Neural crest cell (in vitro differentiated cells): ENCODE measurements at places on chromosomes 6 and 20.

DNA sequence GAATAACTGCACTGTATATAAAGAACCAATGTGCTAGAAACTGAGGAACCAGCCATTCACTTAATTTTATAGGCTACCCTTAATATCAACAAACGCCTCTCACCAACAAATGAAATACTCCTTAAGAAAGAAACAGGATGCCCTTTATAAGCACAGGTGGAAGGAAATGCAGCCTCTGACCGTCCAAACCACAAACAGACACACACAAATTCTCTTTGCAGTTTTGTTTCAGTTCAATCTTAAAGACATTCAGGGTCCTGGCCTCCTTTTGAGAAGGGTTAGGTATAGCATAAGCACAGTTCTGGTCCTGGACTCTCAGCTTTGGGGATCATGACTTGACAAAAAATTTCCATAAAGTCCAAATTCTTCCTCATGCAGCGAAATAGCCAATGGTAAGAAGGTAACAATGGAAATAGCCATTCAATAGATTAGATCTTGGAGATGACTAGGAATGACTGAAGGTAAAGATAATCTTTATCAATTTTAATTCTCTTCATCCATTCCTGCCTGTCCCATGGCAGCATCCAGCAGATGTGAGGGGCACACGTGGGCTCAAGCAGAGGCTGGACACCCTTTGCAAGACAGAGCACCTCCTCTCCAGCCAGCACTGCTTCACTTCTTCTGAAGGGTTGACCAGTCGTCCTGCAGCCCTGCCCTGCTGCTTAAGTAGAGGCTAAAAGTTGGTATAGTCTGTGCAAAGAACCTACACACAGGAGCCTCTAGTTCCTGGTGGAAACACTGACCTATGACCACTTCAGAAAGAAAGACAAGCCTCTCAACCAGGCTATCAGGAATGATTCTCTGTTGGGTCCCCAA, 123.9 kb downstream of the CD83 start:
- no peak for DNase-seq

GRCh38 chr20:57620274-57620990, at the start of gene ZBP1:
Gene ZBP1 (minus strand): TSS chr20:57620426. CDS start chr20:57620295, 131 bp downstream.
- no peak for DNase-seq

DNA sequence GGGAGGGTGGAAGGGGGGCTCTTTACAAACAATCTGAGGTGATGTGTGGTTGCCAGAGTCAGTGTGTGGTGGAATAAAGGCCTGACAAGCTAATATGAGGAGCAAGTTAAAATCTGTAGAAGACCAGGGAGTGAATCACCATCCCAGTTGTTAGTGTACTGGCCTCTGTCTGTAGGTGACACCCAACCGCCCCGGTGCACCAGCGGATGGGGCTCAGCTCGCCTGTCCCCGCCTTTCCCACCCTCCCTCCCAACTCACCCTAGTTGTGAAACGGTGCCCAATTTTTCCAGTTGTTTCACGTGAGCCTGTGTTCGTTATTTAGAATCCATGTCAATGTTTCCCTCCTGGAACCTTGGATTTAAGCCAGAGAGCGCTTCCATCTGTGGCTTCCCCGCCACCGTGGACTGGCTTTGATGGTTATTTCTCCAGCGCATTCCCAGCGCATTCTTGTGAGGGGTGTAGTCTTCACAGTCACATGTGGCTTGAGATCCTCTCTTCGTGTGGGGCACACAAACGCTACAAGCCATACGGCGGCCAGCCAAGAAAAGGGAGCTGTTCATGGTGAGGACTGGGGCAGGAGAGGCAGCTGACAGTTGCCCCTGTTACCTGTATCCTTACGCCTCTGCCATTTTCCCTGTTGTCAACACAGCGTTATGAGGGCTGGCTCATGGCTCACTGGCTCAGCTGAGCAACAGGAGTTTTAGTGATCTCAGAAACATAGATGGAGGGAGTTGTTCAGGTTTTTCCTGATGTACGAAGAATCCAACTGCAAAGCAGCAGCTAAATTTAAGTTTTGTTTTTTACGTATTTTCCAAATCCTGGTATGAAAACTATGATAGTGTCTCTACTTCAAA, 137.6 kb downstream of the ZDHHC14 start:
- DNase-seq = no peak

- no peak for DNase-seq
These were observed 69.2 kb upstream of the PTGIS start for GRCh38 chr20:49637046-49637637.

- no peak for DNase-seq
These were observed 32.6 kb upstream of the BTN3A2 start for GRCh38 chr6:26332408-26332807.

DNA sequence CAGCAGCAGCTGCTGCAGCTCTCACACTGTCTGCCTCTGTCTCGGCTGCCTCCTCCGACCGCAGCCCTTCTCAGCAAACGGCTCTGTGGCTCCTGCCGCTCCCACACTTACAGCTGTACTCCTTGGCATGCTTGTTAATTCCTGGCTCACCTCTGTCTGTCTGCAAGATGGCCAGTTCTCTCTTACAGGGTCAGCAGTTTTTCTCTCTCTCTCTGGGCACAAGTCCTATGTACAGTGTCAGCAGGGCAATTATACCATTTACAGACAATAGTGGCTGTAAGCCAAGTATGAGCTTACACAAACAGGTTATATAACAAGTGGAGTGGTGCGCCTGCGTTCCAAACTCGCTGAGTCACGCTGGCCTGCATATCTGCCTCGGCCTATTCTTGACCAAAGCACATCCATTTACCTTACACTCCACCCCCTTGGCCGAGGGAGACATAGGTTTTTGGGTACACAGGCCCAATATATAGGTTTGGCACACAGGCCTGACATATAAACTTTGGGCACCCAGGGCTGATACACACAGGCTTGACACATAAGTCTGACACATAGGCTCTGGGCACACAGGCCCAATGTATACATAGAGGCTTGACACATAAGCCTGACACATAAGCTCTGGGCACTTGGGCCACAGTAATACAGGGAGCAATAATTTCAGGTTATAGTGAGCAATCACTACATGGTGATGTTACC, 4.4 kb downstream of the ZKSCAN3 start:
- no peak for DNase-seq

GRCh38 chr6:165826487-165827189, 163.6 kb upstream of the PDE10A start:
- no peak for DNase-seq

GRCh38 chr20:760751-761417, 7.4 kb downstream of the SLC52A3 start:
- DNase-seq = peak; percentile 51

- no peak for DNase-seq
These were observed 239.2 kb upstream of the TAB2 start for GRCh38 chr6:149078211-149078782.

DNA sequence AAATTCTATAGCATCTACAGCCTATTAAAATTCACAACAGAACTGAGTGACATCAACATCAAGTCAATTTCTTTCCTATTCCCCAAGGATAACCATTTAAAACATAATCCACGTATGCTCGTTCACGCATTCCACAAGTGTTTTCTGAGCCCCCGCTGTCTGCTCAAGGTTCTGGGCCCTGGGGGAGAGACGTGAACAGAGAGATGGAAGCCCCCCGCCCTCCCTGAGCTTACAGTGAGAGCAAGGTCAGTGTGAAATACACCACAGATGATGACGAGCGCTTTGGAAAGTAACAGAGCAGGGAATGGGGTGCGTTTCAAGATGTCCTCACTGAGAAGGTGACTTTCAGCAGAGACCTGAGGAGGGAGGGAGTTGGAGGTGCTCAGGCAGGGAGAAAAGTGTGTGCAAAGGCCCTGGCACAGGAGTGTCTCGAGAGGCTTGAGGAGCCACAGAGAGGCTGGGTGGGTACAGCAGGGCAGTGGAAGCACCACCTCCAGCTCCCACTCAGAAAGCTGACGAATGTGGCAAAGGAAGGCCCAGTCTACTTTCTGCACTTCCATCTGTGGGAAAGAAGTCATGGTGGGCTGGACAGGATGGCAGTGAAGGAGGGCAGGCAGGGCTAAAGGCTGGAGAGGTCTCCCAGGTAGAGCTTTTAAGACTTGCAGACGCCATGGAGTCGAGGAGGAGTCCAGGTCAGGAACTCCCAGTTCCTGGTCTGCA, 88.3 kb downstream of the DLL1 start:
- no peak for DNase-seq

DNA sequence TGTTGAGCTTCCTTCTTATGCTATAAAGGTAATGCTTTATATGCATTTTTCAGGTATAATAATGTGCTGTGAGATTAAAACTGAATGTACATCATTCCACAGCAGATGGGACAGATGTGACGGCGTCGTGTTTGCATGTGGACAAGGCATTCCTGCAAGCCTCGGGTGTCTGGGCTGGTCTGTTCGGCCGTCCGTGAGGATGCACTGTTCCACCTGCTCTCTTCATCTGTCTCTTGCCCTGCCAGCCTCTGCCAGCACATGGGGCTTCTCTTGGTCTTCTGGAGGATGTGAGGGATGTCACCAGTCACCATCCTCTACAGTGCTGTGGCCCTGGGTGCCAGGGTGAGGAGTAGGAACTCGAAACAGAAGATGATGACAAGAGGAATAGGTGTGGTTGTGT, 223.2 kb downstream of the ERMARD start:
- no peak for DNase-seq

GRCh38 chr6:116461932-116462885, 1.0 kb downstream of the CALHM6 start:
- peak; percentile 42 for DNase-seq

DNA sequence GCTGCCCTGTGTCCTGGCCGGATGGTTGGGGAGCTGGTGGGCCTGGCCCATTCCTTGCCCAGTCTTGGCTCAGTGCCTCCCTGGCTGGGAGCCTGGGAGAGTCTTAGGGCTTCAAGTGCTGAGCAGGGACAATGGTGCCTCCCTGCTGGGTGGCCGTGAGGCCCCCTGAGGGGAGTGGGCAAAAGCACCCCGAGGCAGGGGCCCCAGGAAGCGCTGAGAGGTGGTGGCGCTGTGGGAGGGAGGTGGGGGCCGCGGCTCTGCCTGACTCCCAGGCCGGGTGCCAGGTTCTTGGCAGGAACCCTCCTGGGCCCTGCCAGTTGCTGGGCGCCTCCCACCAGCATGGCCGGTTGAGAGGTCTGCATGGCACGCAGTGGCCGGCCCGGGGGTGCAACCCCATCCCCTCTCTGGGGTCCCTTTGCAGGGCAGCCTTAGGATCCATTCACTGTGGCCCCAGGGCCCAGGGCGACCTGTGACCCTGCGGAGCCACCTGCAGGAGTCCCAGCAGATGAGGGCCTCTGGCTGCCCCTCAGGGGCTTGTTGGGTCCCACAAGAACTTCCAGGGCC, 9.2 kb upstream of the RPS21 start:
- no peak for DNase-seq

GRCh38 chr6:129181001-129181400, 298.1 kb downstream of the LAMA2 start:
- no peak for DNase-seq

DNA sequence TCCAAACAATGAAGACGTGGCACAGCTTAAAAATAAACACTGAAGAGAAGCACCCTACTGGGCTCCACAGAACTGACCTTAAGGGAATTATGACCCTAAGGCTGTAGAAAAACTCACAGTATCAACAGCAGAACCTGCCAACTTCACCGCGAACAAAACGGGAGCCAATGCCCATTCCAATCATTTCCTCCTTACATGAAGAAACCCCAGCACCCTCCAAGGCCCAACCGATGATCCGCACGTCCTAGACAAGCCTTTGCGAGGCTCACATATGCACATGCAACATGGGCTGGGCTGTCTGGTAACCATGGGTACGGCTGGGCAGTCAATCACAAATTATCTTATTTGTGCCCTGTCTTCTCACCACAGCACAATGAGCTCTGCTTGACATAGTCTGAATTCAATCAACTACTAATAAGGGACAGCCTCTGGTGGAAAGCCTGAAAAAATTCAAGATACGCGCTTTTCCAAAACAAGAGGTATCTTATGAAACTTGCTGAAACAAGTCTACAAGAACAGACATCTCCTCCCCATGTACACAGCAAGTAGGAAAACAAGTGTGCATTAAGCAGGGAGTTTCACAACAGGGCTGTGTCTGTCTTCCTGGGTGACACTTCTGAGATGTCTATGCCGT, 1.7 kb downstream of the DIDO1 start:
- DNase-seq = no peak

GRCh38 chr6:47209632-47210031, 100.1 kb downstream of the TNFRSF21 start:
- DNase-seq = no peak

DNA sequence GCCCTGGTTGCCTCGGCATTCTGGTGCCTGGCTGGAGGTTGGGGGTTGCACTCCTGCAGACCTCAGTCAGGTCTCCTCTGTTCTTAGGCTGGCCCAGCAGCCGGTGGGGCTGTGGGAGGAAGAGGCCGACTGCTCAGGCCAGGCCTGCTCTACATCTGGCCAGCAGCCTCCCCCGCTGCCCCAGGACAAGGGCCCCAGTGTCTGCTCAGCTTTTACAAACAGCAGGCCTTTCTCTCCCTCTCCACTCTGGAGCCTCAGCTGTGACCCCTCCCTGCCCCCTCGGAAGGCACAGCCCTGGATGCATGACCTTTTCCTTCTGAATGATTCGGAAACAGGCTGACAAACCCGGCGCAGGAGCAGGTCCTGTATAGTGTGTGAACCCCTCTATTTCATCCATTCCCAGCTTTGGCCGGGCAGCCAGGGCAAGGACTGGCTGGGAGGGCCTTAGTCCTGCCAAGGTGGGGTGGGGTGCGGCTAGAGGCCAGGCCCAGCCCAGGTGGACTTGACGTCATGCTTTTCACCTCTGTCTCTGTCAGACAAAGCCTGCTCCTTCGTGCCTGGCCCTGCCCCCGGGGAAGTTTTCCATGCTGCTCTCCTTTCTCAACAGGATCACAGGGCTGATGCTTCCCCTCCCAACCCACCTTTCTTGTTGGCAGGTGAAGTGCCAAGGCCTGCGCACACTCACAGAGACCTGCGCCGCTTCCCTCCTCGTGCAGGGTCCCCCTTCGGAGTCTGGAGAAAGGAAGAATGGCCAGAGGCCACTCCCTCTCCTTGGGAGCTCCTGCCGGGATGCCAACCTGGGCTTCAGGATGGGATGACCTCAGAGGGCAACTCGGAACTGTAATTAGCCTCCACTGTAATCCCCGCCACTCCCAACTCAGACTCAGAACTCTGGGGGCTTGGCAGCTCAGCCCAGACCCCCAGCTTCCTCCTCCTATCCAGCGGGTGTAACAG, 10.1 kb upstream of the ITPR3 start:
- DNase-seq = peak; percentile 66

GRCh38 chr20:48189181-48189580, 403.9 kb upstream of the SULF2 start:
- no peak for DNase-seq

DNA sequence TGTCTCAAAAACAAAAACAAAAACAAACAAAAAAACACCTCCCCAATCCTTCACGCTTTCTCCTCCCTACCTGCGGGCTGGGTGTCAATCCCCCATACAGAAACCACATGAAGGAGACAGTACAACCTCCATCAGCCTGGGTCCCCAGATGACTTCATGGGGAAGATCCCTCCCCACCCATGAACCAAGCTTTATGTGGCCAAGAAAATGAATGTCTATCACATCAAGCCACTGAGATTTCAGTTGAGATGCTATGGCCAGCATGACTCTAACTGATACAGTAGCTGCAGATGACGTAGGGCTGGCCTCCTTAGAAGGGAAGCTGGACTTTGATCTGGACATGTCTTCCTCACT, 21.2 kb upstream of the BNIP5 start:
- no peak for DNase-seq
